ENCODE measurements at places on chromosomes 2 and 18.

DNA sequence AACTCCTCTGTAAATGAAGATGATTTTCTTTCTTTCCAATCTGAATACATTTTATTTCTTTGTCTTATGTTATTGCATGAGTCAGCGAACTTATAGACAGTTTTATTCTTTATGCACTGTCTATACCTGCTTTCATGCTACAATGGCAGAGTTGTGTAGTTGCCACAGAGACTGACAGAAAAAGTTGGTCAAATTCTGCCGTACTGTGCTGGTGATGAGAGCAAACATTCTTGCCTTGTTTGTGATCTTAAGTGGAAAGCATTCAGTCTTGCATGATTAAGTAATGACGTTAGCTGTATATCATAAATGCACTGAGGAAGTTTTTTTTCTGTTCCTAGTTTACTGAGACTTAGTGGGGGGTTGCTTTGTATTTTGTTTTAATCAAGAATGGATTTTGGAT is 32.9 kb downstream of the ZC3H15 start:
- no peak for DNase-seq

GRCh38 chr18:3648641-3649040 is 198.7 kb downstream of the TGIF1 start:
- no peak for DNase-seq

- no peak for DNase-seq
Measured at GRCh38 chr2:147623328-147623727, 221.5 kb upstream of the ACVR2A start.

DNA sequence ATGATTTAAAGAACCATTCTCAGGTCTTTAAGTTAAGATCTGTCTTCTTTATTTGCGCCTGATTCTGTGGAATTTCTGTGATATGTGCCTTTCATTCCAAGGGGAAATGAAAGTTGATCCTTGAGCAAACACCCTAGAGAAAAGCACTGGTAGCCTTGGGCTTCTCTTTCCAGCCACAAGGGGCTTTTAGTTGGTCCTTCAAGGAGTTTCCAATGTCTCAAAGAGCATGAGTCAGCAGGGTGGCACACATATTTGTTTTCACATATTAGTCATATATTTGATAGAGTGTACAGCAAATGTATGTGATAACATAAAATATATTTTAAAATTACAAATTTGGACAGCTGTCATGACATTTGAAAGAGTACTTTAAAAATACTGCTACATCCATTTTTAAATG is 339.5 kb downstream of the TXNL1 start:
- no peak for DNase-seq

DNA sequence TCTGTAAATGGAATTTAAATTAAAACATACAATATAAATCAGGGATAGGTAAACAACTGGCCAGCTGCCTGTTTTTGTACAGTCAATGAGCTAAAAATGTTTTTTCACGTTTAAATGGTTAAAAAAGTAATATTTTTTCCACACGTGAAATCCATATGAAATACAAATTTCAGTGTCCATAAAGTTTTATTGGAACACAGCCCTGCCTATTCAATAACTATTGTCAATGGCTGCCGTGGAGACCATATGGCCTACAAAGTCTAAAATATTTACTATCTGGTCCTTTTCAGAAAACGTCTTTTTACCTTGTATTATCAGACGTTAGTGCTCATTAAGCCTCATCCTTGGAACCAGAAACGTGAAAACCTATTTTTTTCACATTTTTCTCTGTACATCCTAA is 1.3 kb downstream of the TMEM17 start:
- DNase-seq = no peak
